HFFc6 (cell line): ENCODE measurements at places on chromosomes 16 and 17.

GRCh38 chr16:68707340-68708152 lies 29.5 kb upstream of the CDH1 start:
- DNase-seq, result no peak

GRCh38 chr17:49093131-49093530 lies 39.4 kb upstream of the B4GALNT2 start:
- DNase-seq, result no peak

DNA sequence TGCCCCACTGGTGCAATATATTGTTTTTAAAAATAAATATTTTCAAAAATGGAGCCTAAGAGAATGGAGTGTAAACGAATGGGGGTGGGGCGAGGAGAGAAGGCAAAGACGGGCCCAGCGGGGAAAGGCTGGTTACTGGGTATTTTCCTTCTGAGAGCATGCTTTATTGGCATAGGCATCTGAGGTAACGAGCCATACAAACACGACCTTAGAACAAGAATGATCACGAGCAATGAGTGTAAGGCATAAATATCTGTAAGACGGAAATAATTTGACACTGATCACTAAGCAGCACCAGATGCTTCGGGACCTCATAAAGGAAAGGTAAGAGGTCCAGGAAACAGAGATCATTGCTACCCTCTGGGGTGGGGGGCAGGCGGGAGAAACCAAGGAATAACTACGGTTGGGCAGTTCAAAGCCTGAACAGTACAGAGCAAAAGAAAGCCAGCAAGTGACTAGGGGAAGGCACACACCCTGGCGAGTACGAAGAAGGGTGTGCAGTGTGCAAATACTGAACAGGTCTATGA lies 959 bp downstream of the SSH2 start:
- DNase-seq, result peak; percentile 38

DNA sequence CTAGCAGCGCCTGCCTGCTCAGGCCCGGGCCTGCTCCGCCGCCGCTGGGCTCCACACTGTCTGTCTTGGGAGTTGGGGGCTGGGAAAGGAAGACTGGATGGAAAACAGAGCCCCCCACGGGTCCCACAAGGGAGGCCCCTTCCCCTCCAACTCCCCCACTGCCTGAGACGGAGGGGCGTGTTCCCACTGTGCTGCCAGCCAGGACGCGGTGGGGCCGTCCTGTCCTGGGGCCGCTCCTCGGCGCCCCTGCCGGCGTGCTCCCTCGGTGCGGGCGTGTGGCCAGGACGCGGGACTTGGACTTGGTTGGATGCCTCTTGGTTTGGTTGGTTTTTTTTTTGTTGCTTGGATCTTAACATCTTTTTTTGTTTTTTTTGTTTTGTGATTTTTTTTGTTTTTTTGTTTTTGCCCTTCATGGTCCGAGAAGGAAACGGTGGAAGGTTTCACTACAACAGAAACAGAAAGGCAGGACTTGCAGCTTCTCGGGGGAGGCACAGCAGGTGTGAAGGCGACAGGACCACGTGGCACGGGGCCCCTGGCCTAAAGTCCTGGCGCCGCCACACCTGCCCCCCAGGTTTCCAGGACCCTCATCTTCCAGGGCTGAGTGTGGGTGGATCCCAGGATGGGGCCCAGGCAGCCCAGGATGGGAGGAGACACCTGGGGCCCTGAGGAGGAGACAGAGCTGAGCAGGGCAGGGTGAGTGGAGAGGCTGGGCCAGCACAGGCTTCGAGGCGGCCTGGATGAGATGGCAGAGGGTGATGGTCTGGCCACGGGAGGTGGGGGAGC lies 16.0 kb downstream of the ENGASE start:
- DNase-seq, result no peak

GRCh38 chr16:878072-878784 lies 77.7 kb upstream of the GNG13 start:
- DNase-seq, result no peak
